Activated naive CD8-positive, alpha-beta T cell treated with anti-CD3 and anti-CD28 coated beads, Interleukin-2, amount 50 U/mL, for 24 hours (primary cell): ENCODE measurements at places on chromosomes 3 and 15.

- DNase-seq = no peak
- no peaks in the 10 kb centered on the region for H3K27me3 ChIP-seq
- peaks cover 31% of the 10 kb centered on the region for H3K36me3 ChIP-seq
- H3K27ac ChIP-seq = no peak overlapping the region
These were observed 38.0 kb downstream of the SENP2 start for GRCh38 chr3:185623939-185624665.

DNA sequence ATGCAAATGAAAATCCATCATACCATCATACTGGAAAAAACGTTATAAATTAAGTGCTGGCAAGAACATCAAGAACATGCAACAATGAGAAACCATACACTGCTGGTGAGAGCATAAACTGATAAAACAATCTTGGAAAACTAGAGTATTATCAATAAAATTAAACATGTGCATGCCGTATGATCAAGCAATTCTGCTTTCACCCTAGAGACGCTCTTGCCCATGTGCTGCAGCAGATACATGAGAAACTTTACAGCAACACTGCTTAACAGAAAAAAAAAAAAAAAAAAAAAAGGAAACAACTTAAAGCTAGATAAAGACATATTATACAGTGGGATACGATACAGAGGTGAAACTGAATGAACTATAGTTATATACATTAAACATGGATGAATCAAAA is 21.8 kb downstream of the SPG11 start:
- no peaks in the 10 kb centered on the region for H3K27me3 ChIP-seq
- no peak overlapping the region for H3K4me3 ChIP-seq
- H3K36me3 ChIP-seq = peaks cover 44% of the 10 kb centered on the region
- peaks cover 19% of the 10 kb centered on the region for H3K4me1 ChIP-seq

DNA sequence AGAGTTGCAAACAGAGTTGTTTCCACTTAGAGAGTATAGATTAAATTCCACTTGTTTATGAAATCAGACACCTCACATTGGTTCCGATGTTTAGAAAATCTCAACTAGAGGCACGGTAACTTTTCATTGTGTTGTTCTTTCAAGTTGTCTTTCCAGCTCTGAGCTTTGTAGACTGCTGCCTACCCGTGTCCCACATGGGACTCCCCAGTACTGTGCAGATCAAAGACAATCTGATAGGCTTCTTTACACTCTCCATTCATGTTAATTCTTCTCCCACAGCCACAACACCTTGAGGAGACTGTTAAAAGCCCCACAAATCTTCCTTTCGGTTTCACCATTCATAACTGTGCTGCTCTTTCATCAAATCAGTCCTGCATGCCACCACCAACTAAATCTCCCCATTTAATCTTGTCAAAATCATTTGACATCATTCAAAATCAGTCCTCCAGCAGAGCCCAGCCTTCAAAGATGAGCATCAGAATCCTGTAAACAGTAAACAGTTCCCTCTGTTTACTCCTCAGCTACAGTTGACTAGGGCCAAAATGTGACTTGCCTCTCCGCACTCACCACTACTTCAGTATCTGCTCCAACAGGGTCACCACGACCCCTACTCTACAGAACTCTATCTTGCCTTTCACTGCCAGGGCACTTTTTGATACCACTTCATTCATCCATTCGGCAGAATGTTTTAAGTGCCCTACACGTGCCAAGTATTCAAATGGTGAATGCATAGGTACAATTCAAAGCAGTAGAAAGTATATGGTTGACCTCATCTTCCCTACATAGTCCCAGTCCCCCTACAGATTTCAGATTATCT is 8.3 kb downstream of the ANXA2 start:
- H3K27me3 ChIP-seq = no peaks in the 10 kb centered on the region
- peak overlapping the region; percentile 45 for H3K4me3 ChIP-seq
- H3K36me3 ChIP-seq = peaks cover 14% of the 10 kb centered on the region
- H3K4me1 ChIP-seq = peaks cover 58% of the 10 kb centered on the region

DNA sequence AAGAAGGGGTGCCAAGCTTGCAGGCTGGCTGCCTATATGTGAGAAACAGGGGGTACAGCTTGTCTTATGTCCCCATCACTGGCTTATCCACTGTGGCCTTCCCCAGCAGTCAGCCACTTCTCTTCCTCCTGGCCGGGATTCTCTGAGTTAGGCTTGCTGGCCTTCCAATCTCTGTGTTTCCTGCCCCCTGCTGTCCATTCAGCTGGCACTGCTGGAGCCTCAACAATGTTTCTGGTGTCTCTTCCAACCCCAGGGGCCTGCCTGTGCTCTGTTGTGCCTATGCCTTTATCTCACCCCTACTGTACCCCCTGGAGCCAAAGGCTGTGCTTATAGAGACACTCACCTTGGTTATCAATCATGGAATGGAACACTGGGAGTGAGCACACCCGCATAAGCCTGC is 36.5 kb downstream of the ANAPC13 start:
- no peaks in the 10 kb centered on the region for H3K4me1 ChIP-seq
- DNase-seq = no peak
- H3K27me3 ChIP-seq = peaks cover 22% of the 10 kb centered on the region

DNA sequence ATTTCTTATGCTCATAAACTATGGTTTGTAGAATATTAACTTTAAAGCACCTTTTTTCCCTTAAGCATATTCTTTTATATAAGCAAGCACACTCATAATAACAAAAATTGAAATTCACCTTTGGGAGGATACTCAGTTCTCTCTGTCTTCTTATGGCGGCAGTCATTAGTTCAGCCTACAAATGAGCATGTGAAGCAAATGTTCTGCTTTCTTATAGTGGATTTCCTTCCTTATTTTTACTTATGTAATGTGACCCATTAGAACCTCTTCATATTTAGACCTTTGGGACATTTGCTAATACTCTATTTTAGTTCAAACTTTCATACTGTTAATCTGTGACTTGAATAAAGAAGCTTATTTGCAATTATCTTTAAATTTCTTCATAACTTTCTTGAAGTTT is at the start of gene P2RY13:
TSS of gene P2RY13 (minus strand) at position 187 of the 400 bp plus-strand sequence. CDS start at position 166, 21 bp downstream.
- H3K27ac ChIP-seq = peak within 1 kb of the TSS; percentile 29
- peaks cover 9% of the 10 kb centered on the region for H3K4me1 ChIP-seq
- H3K36me3 ChIP-seq = no peaks in the 10 kb centered on the region

DNA sequence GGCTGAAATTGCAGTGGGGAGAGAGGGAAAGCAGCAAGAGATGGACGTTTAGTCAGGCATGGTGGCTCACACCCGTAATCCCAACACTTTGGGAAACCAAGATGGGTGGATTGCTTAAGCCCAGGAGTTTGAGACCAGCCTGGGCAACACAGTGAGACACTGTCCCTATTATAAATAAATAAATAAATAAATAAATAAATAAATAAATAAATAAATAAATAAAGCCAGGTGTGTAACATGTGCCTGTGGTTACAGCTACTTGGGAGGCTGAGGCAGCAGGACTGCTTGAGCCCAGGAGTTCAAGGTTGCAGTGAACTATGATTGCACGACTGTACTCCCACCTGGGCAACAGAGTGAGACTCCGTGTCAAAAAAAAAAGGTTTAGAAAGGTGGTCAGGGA is 54.0 kb upstream of the ARPP19 start:
- no peak overlapping the region for H3K4me3 ChIP-seq
- peaks cover 3% of the 10 kb centered on the region for H3K4me1 ChIP-seq
- no peak overlapping the region for H3K27ac ChIP-seq
- H3K27me3 ChIP-seq = no peaks in the 10 kb centered on the region
- DNase-seq = no peak
